ENCODE measurements at places on chromosomes 11 and 22. TPM values are rescaled to one million over a fixed set of nuclear protein-coding genes. Genes with fewer than 3 reads are reported as not detected.

GRCh38 chr11:133936136-133936535 lies 20.6 kb downstream of the IGSF9B start:
- DNase-seq, result no peak

The GVQW3 gene
- total RNA-seq, result 2.6 TPM

DNA sequence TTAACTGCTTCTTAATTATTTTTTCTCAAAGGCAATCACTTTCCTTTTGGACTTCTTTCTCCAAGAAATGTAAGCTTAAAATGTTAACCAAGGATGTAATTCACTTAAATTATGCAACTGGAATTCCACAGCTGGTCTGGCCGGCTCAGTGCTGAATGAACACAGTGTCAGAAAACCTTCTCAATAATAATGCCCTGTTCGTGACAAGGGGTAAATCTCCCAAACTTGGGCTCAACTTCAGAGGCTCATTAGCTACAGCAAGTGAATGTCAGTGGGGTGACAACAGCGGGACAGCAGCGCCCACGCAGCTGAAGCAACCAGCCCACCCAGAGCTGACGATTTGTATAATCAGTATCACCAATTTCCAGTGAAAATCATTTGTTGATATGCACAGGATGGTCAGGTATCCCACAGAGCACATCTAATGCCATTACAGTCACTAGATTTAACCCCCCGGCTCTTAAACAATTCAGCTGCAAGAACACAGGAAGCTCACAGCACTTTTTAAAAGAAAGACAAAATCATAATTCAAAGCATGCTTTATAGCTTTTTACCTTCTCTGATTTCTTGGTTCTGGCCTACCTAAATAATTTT lies 704.8 kb downstream of the DLG2 start:
- DNase-seq, result no peak

The SLC7A4 gene
- not detected for total RNA-seq

The NFAM1 gene
- total RNA-seq, result 0.18 TPM

The MRGPRX4 gene
- total RNA-seq, result not detected
